HepG2 (cell line): ENCODE measurements at places on chromosomes 11 and 22. TPM values are rescaled to one million over a fixed set of nuclear protein-coding genes. Genes with fewer than 3 reads are reported as not detected.

DNA sequence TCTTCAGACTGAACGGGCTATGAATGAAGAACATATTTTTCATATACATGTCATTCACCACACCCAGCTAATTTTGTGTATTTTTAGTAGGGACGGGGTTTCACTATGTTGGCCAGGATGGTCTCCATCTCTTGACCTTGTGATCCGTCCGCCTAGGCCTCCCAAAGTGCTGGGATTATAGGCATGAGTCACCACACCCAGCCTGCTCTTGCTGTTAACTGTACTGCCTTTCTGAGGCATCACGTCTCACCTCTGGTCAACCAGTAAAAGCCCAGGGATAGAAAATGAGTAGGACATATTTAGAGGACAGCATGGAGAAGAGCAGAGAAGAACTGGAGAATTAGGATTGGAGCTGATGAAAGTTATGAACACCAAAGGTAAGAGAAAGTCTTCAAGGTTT lies 55.6 kb downstream of the APOL3 start:
- no peak for DNase-seq

GRCh38 chr11:85627332-85627997 lies at the start of gene DLG2:
TSS of gene DLG2 (minus strand) at chr11:85627344.
- no peak for DNase-seq

- no peak for DNase-seq
Observed at GRCh38 chr11:114449845-114450244, 10.6 kb downstream of the REXO2 start.

The FOSL1 gene
- 2.8 and 4.1 TPM in 2 replicates for polyA plus RNA-seq

The ARL2 gene
- 82.9 and 86.3 TPM in 2 replicates for polyA plus RNA-seq

DNA sequence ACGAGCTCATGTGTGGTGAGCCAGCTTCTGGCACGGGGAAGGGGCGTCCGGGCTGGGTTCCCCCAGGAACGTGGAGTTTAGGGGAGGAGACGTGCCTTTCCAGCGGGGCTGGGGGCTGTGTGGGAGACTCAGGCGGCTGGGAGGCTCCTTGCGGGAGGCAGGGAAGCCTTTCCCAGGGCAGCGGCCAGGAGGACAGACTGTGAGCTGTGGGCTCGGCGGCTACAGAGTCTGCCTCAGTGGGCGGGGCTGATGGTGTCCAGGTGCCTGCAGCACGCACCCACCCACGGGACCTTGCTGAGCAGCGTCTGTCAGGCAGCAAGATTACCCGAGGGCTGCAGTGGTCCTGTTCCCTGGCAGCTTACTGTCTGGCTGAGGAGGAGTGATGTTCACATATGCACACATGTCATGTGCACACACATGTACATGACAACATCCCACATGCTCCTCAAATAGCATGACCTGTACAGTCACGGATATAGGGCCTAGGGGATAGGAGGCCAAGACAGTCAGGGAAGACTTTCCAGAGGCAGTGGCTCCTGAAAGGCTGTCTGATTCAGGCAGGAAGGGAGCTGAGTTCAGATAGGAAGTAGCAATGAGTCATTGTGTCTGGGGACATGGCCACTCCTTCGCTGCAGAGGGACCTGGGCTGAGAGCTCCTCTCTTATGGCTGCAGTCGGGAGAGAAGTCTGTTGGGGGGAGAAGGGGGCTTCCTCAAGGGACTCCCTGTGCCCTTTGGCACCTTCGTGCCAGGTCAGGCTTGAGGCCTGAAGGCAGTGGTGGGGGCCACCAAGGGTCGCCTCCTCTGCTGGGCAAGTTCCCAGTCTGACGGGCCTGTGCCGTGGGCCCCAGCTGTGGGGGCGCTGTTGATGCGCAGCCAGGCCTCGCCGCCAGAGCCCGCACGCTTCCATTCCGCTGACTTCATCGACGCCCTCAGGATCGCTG lies 23.3 kb upstream of the PPP6R3 start:
- no peak for DNase-seq

DNA sequence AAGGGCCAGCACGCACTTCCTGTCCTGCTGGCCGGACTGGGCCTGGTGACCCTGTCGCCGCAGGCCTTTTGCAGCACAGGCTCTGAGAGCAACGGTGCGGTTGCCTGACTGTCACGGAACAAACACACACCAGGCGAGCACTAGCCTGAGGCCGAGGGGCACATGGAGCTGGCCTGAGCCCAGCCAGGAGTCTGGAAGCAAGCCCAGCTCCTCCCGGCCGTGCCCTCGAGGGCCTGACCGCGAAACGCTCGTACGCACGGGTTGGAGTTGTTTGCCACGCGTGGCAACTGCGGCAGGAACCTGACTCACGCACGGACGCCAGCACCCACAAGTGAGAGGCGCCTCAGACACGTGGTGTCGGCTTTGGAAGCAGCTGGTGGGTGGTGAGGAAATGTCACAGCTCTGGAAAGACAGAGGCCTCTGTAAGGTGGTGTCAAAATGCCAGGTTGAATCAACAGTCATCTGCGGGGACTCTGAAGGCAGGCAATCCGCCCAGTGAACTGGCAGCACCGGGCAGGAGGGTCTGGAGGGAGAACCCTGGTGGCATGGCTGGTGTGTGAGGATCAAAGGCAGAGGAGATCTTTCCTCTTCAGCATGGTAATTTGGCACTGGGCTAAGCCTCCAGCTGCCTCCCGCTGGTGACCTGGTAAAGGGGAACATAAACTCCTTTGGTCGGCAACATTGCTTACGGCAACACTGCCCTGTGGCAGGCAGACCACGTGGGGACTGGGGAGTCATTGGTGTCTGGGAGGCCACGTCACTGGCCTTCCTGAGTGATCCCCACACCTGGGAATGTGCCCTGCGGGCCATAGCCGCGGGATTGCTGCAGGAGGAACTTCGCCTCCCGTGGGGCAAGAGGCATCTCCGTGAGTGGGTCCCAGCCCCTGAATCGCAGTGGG lies 15.3 kb upstream of the IL17REL start:
- DNase-seq = no peak

- no peak for DNase-seq
Observed at GRCh38 chr11:22780952-22781593, 48.5 kb downstream of the SVIP start.

The DDI1 gene
- not detected in 2 replicates for polyA plus RNA-seq

GRCh38 chr11:13256216-13256615 lies 21.4 kb upstream of the BMAL1 start:
- DNase-seq = no peak

- no peak for DNase-seq
Observed at GRCh38 chr11:66366844-66367477, 4.6 kb downstream of the SLC29A2 start.

DNA sequence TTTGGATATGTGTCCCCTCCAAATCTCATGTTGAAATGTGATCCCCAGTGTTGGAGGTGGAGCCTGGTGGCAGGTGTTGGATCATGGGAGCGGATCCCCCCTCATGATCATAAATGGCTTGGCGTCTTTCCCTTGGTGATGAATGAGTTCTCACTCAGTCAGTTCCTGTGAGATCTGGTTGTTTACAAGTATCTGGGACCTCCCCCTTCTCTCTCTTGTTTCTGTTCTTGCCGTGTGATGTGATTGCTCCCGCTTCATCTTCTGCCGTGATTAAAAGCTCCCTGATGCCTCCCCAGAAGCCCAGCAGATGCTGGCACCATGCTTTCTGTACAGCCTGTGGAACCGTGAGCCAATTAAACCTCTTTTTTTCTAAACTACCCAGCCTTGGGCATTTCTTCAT lies 102.2 kb downstream of the SEZ6L start:
- no peak for DNase-seq

DNA sequence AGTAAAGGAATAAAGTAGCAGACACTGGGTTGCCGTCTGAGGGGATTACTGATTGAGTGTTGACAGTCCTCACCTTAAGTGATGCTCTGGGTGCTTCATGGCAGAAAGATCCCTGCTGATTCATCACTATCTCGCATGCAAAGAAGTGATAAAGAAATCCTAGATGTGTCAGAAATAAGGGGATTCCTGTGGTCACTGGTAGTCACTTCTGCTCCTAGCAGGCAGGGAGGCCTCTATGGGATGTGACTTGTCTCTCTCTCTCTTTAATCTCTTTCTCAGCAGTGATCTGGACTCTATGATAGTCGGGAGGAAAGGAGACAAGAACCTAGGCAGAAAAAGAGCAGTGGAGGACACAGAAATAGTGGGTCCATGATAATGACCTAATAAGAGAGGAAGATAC lies 30.9 kb upstream of the OR56A1 start:
- no peak for DNase-seq

The OR6T1 gene
- not detected in 2 replicates for polyA plus RNA-seq

The OR52E8 gene
- polyA plus RNA-seq = not detected in 2 replicates
